T-helper 9 cell (primary cell): ENCODE measurements at places on chromosomes 2 and 18.

DNA sequence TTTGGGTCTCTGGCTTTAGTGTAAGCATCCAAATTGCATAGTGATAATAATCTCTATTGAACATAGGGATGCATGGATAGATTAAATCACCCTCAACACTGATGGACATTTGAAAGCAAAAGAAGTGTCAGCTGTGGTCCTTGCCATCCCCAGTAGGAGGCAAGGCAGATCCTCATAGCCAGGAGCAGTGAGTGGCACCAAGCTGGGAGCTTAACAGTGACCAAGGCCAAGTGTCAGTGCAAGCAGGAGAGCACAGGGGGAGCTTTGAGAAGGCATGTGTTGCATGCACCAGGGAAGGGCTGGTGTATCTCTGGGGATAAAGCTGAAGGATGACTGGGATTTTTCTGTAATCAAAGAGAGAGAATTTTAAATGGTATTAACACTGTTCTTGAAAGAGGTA lies 14.7 kb downstream of the SLC14A1 start:
- DNase-seq: no peak

- no peak for DNase-seq
Observed at GRCh38 chr2:232058063-232058877, 96.8 kb downstream of the DIS3L2 start.

GRCh38 chr18:47215554-47216138 lies 35.8 kb downstream of the SKOR2 start:
- DNase-seq: no peak

- no peak for DNase-seq
Observed at GRCh38 chr2:226813148-226813701, 13.6 kb upstream of the IRS1 start.
